CD4-positive, alpha-beta memory T cell (primary cell): ENCODE measurements at places on chromosomes 13 and 19. TPM values are rescaled to one million over a fixed set of nuclear protein-coding genes. Genes with fewer than 3 reads are reported as not detected.

- DNase-seq, result no peak
Measured at GRCh38 chr19:46660008-46660517, 919 bp downstream of the DACT3 start.

DNA sequence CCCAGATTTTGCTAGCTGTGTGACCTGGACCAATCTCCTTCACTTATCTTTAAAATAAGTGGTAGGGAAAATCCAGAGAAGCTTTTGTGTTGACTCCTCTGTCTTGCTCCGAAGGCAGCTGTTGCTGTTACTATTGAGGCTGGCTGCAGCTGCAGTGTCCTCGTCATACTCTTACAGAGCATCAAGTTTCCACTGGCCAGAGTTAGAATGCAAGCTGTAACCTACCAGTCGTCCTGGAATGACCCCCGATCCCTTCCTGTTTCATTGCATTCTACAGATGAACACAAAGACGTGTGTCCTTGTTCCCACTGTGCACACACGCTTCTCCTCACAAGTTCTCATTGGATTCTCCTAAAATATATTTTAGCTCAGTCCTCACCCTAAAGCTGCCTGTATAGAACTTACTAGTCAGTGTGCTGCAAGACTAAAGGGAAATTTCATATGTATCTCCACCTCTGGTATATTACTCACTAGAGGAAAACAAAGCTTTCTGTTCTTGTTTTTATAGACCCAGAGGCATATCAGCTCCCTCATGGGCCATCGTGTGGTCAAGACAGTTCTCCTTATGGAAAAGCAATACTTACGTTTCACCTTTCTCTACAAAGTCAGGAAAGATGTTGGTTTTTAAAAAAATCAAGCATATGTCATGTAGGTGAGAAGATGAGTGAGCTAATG is 589.8 kb downstream of the LMO7 start:
- DNase-seq, result no peak

DNA sequence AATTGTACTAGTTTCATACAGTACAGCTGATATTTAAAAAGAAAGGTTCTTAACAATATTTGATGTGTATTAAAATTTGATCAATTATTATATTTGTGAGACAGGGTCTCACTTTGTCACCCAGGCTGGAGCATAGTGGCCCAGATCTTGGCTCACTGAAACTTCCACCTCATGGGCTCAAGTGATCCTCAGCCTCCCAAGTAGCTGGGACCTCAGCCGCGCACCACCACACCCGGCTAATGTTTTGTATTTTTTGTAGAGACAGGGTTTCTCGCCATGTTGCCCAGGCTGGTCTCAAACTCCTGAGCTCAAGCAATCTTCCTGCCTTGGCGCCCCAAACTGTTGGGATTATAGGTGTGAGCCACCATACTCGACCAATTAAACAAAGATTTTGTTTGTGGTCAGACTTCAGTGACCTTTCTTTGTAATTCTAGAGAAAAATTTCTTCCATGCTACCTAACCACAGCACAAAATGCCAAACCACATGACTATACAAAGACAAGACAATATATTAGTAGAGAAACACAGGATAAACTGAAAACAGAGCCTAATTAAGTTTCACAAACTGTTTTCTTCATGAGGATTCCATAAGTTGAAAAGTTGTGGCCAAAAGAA is 59.6 kb downstream of the RBM26 start:
- DNase-seq, result no peak

DNA sequence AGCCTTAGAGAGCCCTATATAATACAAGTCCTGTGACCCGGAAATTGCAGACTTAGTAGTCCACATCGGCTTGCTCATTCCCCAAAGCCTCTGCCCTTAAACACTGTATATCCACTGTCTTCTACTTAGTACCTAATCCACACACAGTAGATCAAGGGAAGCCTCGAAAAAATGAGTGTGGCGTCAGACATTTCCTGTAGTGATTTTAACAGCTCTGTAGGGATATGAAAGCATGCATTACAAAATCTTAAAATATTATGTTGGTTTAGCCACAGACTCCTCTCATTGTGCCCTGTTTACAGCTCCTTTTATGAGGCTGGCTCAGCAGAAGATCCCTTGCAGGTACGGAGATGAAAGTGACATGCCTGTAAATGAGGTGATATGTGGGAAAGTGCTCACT is 416.3 kb downstream of the LIG4 start:
- no peak for DNase-seq

- no peak for DNase-seq
Measured at GRCh38 chr19:48461982-48462655, 6.7 kb downstream of the KCNJ14 start.

DNA sequence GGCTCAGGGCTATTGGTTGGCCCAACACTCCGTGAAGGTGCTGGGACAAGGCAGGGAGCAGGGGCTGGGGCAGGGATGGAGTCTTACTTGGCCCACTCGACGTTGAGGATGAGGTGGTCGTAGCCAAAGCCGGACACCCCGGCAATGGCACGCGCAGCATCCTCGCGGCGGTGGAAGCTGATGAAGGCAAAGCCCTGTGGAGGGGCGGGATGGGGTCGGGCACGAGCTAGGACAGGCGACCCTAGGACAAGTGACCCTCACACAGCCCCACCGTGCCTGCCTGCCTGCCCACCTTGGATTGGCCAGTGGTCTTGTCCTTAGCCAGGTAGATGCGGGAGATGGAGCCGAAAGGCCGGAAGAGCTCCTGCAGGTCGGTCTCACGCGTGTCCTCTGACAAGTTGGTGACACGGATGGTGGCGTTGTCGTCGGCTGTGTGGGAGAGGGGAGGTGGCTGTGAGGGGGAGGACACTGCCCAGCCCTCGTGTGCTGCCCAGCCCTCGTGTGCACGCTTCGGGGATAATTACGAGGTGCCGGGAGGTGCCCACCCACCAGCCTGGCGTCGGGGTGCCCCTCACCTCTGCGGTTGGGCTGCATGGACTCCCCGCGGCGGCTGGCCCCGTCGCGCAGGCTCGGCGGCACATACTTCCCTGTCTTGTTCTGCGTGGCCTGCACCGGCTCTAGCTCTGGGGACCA is 4.0 kb downstream of the P2RY11 start:
- no peak for DNase-seq

DNA sequence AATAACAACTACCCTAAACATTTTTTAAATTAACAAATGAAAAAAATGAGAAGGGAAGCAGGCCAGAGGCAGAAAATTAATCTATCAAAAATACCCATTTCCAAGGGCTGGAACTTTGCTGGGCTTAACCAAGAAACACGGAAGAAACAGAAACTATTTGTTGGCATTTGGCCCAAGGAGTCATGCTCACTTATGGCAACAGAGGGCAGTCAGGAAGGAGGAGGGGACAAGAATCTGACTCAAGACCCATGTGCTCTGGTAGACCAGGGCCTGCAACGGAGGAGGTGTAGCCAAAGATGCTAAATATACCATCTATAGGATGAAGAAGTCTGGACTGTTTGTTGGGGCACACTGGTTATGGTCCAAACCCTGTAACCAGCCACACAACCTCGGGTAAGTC is 496.7 kb downstream of the COG6 start:
- DNase-seq, result no peak

DNA sequence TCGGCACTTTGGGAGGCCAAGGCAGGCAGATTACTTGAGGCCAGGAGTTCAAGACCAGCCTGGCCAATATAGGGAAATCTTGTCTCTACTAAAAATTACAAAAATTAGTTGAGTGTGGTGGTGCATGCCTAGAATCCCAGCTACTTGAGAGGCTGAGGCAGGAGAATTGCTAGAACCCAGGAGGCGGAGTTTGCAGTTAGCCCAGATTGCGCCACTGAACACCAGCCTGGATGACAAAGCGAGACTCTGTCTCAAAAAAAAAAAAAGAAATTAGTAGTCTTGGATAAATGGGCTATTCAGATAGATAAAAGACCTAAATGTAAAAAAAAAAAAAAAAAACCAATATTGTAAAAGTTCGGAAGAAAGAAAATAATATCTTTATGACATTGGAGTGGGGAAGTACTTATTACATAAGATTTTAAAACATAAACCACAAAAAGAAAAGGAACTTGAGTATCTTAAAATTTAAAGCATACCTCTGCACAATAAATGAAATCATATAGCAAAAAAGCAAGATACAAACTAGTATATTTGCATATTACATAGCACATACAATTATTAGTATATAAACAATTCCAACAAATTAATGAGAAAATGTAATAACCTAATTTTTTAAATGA is 26.7 kb upstream of the RNASEH2B start:
- DNase-seq, result no peak

DNA sequence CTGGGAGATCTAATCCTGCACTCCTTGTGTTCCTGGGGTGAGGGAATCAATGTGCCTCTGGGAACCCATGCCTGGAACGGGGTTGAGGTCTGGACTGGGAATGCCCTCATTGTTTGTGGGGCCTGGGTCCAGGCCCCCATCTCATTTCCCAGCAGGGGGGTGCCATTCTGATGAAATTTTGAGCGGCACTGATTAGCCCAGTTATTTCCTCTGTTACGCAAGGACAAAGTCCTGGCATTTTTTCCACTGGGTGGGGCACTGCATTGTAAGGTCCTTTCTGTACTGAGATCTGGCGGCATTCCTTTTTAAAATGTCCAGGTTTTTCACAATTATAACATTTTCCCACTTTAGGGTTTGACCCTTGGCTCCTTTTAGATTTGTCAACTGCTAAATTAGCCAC is 14.8 kb downstream of the FPR3 start:
- no peak for DNase-seq

The GAS6 gene
- 16.5 TPM for total RNA-seq

The CLASRP gene
- 156 TPM for total RNA-seq

The LGALS4 gene
- total RNA-seq, result 6.1 TPM
